H1 (cell line): ENCODE measurements at places on chromosomes 2 and 18.

DNA sequence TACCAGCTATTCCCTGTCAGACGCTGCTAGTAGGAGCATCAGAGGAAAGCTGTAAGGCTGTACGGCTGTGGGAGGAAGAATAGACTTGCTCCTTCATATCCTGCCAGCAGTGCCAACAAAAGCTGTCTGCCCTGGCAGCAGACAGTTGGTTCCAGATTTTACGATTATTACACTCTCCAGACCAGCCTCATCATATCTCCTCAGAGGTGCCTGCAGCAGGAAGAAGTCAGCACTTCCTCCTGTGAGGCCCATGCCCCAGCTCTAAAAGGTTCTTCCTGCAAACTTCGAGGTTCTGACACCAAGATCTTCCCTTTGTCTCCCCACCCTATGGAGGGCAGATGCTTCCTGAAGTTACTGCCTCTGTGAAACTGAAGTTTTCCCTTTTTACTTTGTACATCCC, 537.7 kb upstream of the PKDCC start:
- H3K27me3 ChIP-seq, result no peaks in the 10 kb centered on the region
- H3K27ac ChIP-seq, result no peak overlapping the region
- H3K4me3 ChIP-seq, result no peak overlapping the region
- no peaks in the 10 kb centered on the region for H3K4me1 ChIP-seq
- DNase-seq, result no peak

GRCh38 chr2:71658771-71659170, 205.4 kb downstream of the DYSF start:
- no peaks in the 10 kb centered on the region for H3K4me1 ChIP-seq
- no peak overlapping the region for H3K4me3 ChIP-seq
- no peak overlapping the region for H3K27ac ChIP-seq
- H3K27me3 ChIP-seq, result no peaks in the 10 kb centered on the region
- H3K36me3 ChIP-seq, result no peaks in the 10 kb centered on the region

DNA sequence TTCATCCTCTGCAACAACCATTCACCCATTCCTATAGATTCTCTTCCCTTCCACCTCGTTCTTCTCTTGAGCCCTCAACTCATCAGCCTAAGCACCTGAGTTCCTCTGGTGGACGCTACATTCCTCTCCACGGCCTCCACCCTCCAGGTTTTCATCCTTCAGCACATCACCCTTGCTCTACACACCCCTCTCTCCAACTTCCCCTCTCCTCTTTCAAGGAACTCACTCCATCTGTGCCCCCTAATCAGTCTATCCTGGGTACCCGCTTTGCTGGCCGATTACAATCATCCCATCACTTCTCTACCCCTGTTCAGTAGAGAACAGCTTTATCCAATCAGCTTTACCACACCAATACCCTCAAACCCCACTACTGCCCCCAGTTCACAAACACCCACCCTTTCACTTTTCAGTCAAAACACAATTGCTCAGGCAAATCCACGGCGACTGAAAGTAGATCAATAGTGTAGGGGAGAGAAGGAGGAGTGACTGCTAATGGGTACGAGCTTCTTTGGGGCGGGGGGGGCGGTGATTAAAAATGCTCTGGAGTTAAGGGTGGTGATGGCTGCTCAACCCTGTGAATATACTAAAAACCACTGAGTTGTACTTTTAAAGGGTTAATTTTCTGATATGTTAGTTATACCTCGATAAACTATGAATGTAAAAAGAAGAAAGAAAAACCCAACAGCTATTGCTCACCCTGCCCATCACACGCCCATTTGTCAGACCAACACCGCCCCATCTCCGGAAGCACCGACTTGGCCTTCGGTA, 857 bp downstream of the DYM start:
- no peak overlapping the region for H3K27ac ChIP-seq
- no peaks in the 10 kb centered on the region for H3K36me3 ChIP-seq
- no peak for DNase-seq
- peak overlapping the region; percentile 97 for H3K4me3 ChIP-seq
- H3K27me3 ChIP-seq, result no peaks in the 10 kb centered on the region

DNA sequence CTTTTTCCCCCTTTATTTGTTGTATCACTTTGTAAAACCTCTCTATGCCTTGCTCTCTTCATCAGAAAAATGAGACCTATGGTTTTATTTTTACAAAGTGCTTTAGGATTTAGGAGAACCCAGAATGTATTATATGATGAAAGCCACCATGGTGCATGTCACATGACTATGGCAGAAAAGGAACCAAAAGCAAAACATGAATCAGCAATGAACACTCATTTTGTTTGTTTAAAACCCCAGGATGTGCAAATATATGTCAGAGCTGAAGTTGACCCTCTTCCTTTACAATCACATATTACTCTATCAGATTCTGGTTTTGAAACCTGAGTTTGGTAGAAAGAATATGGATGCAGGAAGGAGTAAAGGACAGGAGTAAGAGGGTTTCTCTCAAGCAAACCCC, 70.0 kb downstream of the FIGN start:
- no peak for DNase-seq
- no peaks in the 10 kb centered on the region for H3K36me3 ChIP-seq
- H3K4me3 ChIP-seq, result no peak overlapping the region
- H3K27ac ChIP-seq, result no peak overlapping the region
- H3K27me3 ChIP-seq, result no peaks in the 10 kb centered on the region

DNA sequence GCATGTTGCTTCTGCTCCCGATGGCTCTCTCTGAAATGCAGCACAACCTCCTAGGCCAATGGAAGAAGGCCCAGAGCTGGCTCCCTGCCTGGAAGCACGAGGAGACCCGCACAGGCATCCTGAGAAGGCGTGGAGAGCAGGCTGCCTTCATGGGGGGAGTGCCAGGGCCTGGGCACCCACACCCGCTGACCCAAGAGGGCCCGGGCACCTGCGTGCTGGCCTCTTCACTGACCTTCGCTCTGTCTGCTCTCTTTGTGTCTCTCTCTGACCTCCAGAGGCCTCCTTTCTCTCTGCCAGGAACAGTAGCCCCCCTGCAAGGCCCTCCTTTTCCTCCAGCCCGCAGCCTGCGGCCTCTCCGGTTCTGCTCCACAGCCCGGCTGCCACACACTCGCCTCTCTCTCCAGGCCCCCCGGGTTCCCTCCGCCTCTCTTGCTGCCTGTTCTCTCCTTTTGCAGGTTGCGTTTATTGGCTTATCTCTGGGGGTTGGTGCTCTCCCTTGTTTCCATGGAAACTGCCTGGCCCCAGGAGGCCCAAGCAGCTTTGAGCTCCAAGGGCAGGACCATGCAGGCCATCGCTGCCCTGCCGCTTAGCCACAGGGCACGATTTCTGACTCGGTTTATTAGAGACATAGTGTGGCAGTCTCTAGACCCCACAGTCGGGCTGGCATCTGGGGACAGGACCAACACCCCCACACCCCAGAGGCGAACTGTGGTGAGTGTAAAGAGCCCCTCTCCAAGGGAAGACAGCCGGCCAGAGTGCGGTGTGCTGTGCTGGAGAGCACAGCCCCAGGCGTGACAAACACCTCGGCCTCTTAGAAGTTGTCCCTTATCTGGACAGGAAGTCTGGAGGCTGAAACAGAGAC, 1.7 kb downstream of the MZT2B start:
- no peak overlapping the region for H3K27ac ChIP-seq
- no peak for DNase-seq
- H3K27me3 ChIP-seq, result no peaks in the 10 kb centered on the region
- no peaks in the 10 kb centered on the region for H3K4me1 ChIP-seq

DNA sequence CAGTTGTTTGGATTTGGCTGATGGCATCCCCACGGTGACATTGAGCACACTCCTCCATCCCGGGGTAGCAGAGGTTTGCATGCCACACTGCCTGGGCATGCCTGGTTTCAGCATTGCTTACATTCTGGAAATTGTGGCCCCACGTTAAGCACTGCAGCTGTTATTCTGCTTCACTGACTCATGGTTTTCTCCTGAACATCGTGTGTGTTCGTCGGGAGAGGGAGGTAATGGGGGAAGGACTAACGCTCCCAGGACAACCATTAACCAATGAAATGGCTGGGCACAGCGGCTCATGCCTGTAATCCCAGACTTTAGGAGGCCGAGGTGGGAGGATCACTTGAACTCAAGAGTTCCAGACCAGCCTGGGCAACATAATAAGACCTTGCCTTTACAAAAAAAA, 28.2 kb upstream of the YWHAQ start:
- H3K27me3 ChIP-seq, result no peaks in the 10 kb centered on the region
- H3K4me1 ChIP-seq, result no peaks in the 10 kb centered on the region
- DNase-seq, result no peak
- H3K36me3 ChIP-seq, result no peaks in the 10 kb centered on the region

GRCh38 chr2:33354981-33355380, 121.5 kb upstream of the RASGRP3 start:
- no peaks in the 10 kb centered on the region for H3K36me3 ChIP-seq
- no peak overlapping the region for H3K27ac ChIP-seq
- no peak overlapping the region for H3K4me3 ChIP-seq
- no peaks in the 10 kb centered on the region for H3K4me1 ChIP-seq
- H3K27me3 ChIP-seq, result no peaks in the 10 kb centered on the region

GRCh38 chr2:178521304-178522150, 41.3 kb downstream of the PLEKHA3 start:
- H3K4me3 ChIP-seq, result no peak overlapping the region
- no peaks in the 10 kb centered on the region for H3K4me1 ChIP-seq
- H3K36me3 ChIP-seq, result no peaks in the 10 kb centered on the region
- DNase-seq, result no peak

DNA sequence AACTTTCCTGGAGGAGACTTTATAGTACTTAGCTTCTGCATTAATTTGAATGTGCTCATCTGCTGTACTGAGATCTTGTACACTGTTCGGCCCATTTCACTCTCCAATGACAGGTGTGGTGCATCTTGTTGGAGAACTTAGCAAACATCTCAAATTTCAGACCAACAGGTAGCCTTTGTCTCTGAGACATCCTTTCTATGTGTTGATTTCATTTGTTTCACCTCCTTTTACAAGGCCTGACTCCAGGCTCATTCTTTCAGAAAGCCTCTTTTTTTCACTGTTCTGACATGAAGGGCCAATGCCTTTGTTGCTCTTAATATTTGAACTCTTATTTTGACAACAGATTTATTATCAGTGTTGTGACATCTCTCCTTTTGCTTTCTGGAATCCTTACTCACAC, 271.8 kb upstream of the FANCL start:
- H3K27me3 ChIP-seq, result no peaks in the 10 kb centered on the region
- H3K4me1 ChIP-seq, result peaks cover 6% of the 10 kb centered on the region; the same call in 1 of the 2 replicates
- no peaks in the 10 kb centered on the region for H3K36me3 ChIP-seq
- no peak for DNase-seq
- H3K27ac ChIP-seq, result no peak overlapping the region

- DNase-seq, result no peak
- no peak overlapping the region for H3K4me3 ChIP-seq
- H3K4me1 ChIP-seq, result peaks cover 3% of the 10 kb centered on the region
- no peaks in the 10 kb centered on the region for H3K36me3 ChIP-seq
- H3K27me3 ChIP-seq, result no peaks in the 10 kb centered on the region
These were observed 144.7 kb upstream of the CREB1 start for GRCh38 chr2:207385076-207385475.

- H3K36me3 ChIP-seq, result no peaks in the 10 kb centered on the region
- H3K4me1 ChIP-seq, result no peaks in the 10 kb centered on the region
- no peak for DNase-seq
- H3K27me3 ChIP-seq, result no peaks in the 10 kb centered on the region
- no peak overlapping the region for H3K27ac ChIP-seq
- no peak overlapping the region for H3K4me3 ChIP-seq
These were observed 587.3 kb upstream of the GCFC2 start for GRCh38 chr2:76298041-76298440.
